Activated T-cell treated with anti-CD3 and anti-CD28 coated beads, Interleukin-2, amount 50 U/mL, for 4 hours (primary cell): ENCODE measurements at places on chromosomes 13 and 19. TPM values are rescaled to one million over a fixed set of nuclear protein-coding genes. Genes with fewer than 3 reads are reported as not detected.

DNA sequence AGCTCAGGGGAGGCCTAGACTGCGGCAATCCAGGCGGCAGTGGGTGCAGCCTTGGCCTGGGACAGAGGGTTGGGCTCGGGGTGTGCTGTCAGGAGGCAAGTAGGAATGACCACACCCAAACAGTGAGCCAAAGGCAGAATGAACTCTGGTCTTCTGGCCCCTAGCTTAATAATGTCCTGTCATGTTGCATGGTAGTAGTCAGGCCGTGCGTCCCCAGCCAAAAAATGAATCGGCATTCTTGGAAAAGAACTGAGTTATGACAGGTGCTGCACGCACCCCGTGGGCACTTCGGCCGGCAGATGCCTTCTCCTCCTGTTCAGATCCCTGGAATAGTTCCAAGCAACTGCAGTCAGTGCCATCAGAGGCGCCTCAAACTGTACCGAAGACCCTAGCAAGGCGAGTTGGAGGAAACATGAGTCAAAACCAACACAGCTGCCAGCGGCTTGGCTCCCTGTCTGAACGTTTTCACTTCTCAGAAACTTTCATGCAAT, 55.9 kb downstream of the ATP7B start:
- DNase-seq = no peak

The SIGLEC14 gene
- total RNA-seq = not detected

The CCDC61 gene
- 18.0 TPM for total RNA-seq

GRCh38 chr13:28316129-28316528, 177.8 kb downstream of the PAN3 start:
- no peak for DNase-seq

DNA sequence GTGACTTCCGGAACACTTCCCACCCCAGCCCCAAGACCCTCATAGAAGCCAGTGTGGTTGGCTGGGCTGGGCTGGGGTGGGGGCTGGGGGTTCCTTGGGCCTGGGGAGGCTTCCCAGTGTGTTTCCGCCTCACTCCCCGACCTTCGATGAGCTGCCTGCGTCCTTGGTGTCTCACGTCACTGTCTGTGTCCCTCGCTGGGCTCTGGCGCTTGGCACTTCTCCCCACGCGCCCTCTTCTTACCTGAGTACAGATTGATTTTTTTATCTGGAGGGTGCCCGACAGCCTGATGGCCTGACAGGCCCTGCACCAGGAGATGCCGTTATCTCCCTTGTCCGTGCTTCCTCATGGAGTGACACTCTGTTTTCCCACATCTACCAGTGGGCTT, 7.6 kb upstream of the GRIN3B start:
- DNase-seq = no peak

DNA sequence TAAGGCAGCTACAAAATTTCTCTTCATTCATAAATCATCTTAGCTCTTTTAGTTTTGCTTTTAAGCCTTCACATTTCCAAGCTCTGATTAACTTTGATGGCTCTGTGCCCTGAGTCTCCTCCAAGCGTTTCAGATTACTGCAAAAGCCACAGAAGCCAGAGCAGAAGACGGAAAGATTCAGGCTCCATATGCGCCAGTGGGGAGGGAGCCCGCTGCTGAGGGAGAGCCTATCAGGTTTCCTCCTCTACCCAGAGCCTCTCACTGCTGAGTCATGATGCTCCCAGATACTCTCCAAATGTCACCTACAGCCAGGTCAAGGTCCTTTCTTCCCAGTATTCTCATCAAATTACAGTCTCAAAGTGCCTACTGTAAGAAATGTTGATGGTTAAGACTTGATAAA, 193.6 kb downstream of the RAP2A start:
- no peak for DNase-seq

The PCP2 gene
- not detected for total RNA-seq

The MEF2B gene
- total RNA-seq = 2.3 TPM

- no peak for DNase-seq
These were observed 155.0 kb upstream of the SERP2 start for GRCh38 chr13:44218501-44219240.

DNA sequence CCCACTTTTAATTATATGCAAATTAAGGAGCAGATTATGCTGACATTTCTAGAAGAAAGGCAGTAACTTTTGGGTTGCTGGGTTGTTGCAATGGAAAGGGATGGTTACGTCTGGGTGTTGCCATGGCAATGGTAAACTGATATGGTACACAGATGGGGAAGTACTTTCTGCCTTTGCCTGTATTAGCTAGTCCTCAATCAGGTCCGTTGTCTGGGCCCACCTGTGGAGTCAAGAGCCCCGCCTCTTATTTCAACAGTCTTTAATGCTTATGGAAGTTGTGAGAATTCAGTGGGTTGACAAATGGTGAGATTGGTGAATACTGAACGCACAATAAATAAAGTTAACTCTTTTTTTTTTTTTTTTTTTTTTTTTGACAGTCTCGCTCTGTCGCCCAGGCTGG, 30.6 kb upstream of the DPP9 start:
- no peak for DNase-seq

The CELF5 gene
- 0.05 TPM for total RNA-seq

The SLC17A7 gene
- 0.08 TPM for total RNA-seq

The ERCC1 gene
- 85.7 TPM for total RNA-seq

The GPX4 gene
- 162 TPM for total RNA-seq

DNA sequence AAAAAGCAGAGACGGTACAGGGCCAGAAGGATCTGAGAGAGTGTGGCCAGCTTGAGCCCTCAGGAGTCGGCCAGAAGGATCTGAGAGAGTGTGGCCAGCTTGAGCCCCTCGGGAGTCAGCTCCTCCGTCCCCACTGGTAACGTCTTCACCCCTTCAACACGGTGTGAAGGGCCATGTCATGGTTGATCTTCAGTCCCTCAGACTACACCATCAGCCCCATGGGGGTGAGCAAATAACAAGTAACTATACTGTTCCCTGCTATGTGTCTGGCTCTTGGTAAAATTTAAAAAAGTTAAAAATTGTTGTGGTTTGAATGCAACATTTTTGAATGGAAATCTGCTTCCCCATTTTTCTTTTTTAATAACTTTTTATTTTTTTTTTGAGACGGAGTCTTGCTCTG, 1.6 kb upstream of the ZNF8 start:
- no peak for DNase-seq

DNA sequence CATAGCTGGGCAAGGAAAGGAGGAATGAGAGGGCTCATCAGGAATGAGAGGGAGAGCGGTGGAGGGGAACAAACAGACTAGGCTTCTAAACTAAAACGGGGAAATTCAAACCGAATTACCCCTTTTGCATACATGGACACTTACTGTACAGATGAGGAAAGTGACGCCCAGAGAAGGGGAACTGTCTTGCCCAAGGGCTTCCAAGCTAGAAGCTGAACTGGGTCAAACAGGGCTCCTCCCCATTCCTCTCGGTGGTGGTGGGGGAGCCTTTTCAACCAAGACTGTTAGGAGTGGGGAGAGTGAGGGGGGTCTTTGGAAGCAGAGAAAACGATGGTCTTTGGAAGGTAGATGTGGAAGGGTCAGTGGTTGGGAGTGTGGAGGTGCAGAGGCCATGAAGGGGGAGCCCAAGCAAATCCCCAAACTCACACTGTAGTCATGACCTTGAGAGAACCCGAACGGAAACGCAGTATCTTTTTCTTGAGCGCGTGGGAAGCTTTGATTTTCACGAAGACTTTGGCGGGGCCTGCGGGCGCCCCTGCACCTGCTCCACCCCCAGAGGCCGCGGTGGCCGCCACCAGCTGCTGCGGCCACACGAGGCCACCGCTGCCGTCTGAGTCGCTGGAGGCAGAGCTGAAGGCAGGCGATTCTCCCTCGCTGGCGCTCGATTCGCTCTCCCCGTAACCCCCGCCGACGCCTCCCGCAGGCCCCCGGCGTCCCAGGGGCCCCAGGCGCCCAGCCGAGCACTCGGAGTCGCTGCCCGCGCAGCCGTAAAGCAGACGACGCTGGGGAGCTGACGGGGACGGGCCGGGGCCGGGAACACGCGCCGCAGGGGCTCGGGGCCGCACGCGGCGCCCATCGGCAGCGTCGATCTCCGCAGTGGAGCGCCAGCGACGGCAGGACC, 12.3 kb upstream of the GNG8 start:
- DNase-seq = no peak

The DCT gene
- not detected for total RNA-seq

- no peak for DNase-seq
These were observed 2.8 kb upstream of the AZU1 start for GRCh38 chr19:824885-825284.

DNA sequence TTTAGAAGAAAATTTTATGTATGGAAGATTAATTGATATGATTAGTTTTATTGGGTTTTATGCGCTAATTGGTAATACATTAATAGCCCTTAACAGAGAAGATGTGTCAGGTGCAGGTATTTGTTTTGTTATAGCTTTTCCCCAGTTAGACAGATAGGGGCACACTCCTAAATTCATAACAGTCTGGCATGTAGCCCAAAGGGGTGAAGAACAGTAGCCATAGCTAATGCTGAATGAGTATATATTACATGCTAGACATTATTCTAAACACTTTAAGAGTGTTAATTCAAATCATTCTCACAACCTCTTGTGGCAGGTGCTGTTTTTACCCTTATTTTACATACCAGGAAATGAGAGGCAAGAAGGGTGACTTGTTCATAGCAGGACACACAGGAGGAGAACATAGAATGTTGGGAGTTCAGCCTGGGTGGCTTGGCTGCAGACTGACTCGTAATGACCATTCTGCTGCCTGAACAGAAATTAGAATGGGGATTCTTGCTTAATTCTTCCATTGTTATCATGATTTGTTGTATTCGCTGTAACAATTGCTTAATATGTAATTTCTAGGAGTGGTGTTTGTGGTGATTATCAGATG, 20.1 kb downstream of the PCCA start:
- no peak for DNase-seq

- no peak for DNase-seq
These were observed 5.1 kb downstream of the ZNF507 start for GRCh38 chr19:32350471-32350865.

The LIM2 gene
- 0.65 TPM for total RNA-seq

The SERTAD1 gene
- total RNA-seq = 33.9 TPM

DNA sequence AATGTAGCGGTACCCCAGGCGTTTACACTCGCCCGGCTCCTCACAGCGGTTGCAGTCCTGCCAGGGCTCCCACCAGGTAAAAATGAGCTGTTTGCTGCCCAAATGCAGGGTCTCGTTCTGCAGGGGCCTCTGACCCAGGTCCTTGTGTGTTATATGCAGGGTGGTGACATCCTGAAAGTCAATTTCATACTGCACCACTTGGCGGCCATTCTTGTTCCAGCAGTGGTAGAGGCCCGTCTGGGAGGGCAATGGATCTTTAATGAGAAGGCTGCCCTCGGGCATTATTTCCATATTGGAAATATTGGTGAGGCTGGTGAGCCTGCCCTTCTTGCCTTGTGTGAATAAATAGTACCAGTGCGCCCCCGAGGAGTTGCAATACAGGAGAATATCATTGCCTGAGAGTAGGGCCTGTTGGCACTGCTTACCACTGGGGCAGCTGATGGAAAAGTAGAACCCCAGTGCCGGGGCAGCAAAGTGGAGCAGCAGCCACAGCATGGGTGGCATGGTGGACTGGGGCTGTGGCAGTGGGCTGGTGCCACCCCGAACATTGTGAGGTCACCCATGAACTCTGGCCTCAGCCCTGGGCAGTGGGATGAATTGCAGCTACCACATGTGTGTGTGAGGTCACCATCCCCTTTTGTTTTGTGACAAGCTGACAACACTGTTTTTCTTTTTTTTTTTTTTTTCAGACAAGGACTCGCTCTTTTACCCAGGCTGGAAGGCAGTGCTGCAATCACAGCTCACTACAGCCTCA, at the start of gene FAM187B:
TSS of gene FAM187B (minus strand) at position 563 of the 754 bp plus-strand sequence. CDS start at position 504, 59 bp downstream.
- no peak for DNase-seq

DNA sequence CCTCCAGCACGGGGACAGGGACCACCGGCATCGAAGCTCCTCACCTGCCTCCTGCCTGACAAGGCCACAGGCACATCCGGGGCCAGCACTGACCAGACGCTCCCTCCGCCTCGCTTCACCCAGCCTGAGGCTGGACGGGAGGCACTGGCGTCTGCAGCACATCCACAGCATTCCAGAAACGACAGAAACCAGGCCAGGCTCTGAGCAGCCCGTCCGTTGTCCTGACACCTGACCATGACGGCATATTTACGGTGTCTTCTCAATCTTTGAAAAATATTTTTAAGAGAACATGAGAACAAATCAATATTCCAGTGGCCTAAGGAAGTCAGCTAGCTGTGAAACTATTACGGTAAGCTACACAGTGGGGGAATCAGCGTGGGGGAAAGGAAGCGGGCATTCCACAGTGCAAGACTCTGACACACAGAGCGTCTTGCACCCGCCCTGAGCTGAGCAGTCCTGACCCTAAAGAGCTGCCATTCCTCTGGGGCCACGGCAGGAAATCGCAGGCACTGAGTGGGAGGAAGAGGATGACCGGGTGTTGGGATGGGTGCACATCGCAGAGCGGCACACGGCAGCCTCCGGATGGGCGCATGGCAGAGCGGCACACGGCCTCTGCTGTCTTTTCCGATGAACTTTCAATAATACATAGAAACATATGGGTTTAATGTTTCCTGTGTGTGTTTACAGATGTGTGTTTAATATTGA, 26.8 kb downstream of the RASA3 start:
- DNase-seq = peak; percentile 3

DNA sequence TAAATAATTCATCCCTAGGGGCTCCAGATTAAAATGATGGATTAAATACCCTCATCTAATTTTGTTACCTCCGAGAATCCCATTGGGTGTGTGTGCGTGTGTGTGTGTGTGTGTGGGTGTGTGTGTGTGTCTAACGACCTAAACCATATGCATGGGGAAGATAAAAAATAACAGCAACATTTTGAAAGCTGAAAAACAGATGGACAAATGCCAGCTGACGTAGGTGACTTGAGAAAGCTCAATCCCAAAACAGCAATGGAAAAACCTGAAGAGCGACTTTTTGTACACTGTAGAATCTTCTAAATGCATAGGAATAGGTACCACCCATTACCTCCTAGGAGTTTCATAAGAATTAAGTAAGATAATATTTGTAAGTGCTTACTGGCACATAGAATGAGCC, 8.7 kb upstream of the RPL21 start:
- no peak for DNase-seq

The GFY gene
- total RNA-seq = not detected

DNA sequence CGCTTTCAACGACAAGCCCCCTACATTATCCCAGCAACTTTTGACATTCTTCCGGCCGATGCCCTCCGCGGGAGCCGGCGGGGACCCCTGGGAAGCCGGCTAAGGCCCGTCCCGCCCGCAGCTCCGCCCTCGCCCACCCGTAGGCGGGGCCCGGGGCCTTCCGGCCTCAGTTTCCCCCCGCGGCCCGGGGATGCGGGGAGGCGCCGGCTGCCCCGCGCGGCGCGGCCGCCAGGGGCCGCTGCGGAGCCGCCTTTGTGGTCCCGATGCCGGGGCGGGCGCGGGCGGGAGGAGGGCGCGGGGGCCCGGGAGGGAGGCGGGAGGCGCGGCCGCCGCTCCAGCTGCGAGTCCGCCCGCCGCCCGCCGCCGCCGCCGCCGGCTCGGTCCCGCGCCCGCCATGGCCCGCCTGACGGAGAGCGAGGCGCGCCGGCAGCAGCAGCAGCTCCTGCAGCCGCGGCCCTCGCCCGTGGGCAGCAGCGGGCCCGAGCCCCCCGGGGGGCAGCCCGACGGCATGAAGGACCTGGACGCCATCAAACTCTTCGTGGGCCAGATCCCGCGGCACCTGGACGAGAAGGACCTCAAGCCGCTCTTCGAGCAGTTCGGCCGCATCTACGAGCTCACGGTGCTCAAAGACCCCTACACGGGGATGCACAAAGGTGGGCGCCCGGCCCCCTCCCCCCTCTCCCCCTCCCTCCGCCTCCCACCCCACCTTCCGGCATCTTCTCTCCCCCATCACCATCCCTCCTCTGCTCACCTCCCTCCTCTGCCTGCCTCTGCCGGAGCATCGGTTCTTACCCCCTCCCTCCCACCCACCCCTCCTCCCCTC, at the start of gene CELF5:
TSS of gene CELF5 (plus strand) at position 316 of the 823 bp plus-strand sequence. CDS start at position 395, 79 bp downstream.
- peak; percentile 57 for DNase-seq

- no peak for DNase-seq
These were observed 9.1 kb downstream of the MBNL2 start for GRCh38 chr13:97231118-97231828.

The RAD23A gene
- total RNA-seq = 264 TPM

The VSTM1 gene
- not detected for total RNA-seq
